ENCODE measurements at places on chromosomes 3 and 15.

DNA sequence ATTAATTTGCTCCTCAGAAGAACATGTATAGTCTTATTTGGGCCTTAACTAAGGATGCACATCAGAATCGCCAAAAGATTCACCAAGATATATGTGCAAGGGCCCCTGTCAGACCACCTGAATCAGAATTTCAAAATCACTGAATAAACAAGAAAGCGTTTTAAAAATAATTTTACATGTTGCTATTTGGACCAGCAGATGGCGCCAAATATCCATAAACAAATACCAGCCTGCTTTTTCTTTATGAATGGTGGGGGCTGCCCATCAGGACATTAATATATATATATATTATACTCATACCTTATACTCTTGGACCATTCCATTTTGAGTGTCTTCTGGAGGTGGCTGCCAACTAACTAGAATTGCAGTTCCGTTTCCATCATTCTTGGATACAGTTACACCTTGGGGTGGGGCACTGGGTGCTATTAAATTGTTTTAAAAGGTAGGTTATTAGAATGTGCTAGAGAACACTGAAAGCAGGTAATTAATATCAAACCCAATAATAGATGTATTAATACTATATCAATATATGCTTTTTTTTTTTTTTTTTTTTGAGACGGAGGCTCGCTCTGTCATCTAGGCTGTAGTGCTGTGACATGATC lies 1108.3 kb downstream of the ROBO1 start:
- DNase-seq: no peak

- DNase-seq: no peak
These were observed 24.7 kb downstream of the NUDT16 start for GRCh38 chr3:131406274-131406673.

DNA sequence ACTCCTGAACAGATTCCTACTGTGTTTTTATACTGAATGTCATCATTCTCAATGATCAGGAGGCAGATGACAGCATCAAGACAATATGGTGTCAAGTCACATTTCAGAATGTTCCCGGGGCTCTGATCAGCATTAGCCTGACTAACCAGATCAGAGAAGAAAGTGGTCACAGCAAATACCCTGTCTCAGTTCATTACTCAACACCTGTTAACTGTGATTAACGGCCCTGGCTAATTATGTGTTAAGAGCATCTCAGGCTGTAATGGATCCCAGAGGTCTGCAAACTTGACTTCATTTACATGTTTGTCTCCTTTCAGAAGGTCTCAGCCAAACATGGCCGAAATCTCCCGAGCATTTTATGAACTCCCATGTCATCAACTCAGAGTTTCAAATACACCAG lies 833.7 kb downstream of the FHIT start:
- no peak for DNase-seq

GRCh38 chr3:12924437-12924836 lies 83.1 kb upstream of the RPL32 start:
- DNase-seq: no peak

DNA sequence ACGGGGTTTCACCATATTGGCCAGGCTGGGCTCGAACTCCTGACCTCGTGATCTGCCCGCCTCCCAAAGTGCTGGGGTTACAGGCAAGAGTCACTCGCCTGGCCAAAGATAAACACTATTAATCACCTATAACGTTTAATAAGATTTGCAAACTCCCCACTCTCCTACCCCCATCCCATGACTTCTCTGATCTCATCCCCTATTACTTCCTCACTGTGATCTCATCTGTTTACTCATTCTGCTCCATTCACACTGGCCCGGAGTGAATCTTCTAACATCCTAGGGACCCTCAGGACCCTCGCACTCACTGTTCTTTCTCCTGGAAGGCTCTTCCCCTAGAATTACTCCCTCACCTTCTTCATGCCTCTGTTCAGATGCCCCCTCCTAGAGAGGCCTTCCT lies 78.9 kb downstream of the DGKG start:
- DNase-seq: no peak

GRCh38 chr15:27820232-27820631 lies 278.9 kb downstream of the OCA2 start:
- no peak for DNase-seq

GRCh38 chr3:15099364-15100098 lies 583 bp upstream of the RBSN start:
- no peak for DNase-seq

DNA sequence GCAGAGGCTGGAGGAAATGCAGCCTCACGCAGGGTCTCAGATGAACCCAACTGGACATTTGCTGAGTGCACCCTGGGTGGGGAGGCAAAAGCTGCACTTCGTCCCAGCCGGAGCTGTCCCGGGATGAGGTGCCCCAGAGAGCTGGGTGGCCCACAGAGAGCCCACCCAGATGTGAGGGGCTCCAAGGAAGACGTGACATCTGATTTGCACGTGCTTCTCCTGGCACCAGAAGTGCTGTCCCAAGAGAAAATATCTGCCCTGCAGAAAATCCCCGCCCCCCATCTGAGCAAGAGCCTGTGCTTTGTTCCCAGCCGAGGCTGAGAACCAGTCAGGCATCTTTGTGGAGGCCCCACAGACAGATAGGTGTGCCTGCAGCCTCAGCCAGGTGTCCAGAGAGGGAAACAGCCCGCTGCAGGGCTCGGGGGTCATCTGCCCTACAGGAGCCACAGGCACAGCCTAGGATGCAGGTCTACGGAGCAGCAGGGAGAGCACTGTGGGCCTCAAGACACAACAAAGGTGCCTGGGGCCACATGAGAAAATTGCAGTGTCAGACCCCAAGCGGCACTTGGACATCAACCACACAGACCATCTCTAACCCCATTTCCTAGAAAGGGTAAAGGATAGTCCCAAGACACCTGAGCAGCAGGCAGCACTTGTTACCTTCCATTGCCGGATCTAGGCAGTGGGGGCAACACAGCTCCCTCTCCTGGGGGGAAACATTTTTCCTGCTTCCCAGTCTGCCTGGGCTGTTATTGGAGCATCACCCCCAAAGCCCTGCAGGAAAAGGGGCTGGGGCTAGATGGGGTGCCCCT lies 5.8 kb downstream of the TMIE start:
- DNase-seq: no peak

GRCh38 chr3:168081171-168081771 lies 14.5 kb downstream of the GOLIM4 start:
- DNase-seq: no peak

GRCh38 chr3:32414522-32415202 lies 23.0 kb downstream of the CMTM7 start:
- DNase-seq: no peak

- no peak for DNase-seq
These were observed 27.3 kb downstream of the RNU5B-1 start for GRCh38 chr15:65331811-65332210.

- DNase-seq: no peak
These were observed 58.2 kb downstream of the SLC6A1 start for GRCh38 chr3:11050666-11051323.

DNA sequence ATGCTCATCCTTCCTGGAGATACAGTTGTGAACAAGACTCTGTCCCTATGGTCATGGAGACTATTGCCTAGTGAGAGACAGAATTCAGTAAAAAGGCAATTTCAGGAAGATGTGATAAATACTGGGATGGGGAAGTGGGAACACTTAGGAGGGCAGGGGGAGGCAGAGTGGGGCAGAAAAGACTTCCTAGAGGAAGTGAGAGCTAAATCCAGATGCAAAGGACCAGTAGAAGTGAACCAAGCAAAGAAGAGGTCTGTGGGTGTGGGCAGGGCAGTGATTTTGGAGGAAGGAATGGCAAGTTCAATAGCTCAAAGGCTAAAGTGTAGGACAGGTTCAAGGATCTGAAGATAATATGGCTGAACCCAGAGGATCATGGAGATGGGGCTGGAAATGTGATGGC lies 68.9 kb downstream of the CD200R1L start:
- no peak for DNase-seq

DNA sequence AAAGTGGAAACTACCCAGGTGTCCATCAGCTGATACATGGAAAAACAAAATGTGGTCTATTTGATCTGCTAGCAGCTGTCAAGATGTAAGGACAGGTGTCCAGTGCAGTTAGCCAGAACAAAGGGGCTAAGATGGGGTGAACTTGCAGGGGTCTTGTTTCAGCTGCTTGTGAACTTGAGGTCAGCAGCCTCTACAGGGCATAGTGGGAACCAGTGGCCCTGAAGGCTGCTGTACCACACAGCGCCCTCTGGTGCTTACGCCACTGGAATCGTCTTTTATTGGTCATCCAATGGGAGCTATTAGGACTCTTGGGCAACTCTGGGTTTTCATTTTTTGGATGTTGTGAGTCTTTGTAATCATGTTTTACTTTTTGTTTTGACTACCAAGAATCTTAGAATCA lies 62.2 kb upstream of the CTSH start:
- DNase-seq: no peak

- DNase-seq: no peak
These were observed 777 bp downstream of the LOXL1 start for GRCh38 chr15:73927003-73927475.

- DNase-seq: no peak
These were observed 28.8 kb downstream of the CYP8B1 start for GRCh38 chr3:42846685-42847522.

DNA sequence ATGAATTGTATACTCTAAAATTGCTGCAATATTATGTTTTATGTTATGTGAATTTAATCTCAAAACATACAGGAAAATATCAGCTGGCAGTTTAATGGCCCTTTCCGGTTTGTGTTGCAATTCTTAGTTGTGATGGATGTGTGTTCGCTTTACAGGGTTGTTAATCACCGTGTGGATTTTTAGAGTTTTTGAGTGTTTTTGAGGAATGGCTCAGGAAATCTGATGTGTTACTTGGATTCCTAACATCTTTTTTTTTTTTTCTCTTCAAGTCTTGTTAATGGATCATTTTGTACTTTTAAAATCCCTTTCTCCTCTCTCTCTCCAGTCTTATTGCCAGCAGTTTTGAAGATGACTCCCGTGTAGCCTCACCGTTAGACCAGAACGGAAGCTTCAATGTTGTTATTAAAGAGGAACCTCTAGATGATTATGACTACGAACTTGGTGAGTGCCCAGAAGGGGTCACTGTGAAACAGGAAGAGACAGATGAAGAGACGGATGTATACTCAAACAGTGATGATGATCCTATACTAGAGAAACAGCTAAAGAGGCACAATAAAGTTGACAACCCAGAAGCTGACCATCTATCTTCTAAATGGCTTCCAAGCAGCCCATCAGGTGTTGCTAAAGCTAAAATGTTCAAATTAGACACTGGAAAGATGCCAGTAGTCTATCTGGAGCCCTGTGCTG lies 35.7 kb downstream of the MGA start:
- peak; percentile 2 for DNase-seq

DNA sequence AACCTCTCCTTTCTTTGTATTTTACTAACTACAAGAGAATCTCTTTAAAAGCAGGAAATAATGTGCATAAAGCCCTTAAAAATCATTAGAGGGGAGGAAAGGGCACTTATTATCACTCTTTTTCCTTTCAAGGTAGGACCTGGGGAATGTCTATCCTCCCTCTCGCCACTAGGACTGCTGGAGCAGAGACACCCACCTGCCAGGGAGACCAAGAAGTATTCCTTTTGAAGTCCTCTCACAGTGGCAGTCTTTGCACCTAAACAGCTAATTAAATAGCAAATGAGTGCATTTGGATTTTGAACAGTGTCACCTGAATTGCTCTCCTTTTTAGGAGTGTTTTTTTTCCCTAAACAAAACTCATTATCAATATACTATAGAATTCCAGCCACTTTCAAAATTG lies 874.1 kb downstream of the ZPLD1 start:
- no peak for DNase-seq

DNA sequence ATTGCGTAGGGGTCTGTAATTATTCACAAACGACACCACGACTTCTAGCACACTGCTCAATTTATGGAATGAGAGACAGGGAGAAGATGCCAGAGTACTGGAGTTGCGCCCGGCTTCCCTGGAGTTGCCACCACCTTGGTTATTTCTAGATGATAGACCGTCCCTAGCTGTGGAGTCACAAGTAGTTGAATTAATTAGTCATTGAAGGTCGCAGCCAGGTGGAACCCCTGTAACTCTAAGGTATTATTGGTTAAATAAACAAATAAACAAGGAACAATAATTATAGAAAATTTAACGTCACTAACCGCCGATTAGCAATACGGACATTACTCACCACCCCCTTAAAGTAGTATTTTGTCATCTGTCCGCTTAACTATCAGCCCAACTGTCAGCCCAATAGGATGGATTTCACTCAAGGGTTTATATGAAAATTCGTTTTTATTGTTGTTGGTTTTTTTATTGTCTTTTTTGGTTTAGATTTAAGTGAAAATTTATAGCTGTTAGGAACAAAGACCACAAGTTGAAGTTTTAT lies 911 bp upstream of the AZI2 start:
- no peak for DNase-seq

- no peak for DNase-seq
These were observed 20.8 kb downstream of the TCF12 start for GRCh38 chr15:56939257-56939656.

DNA sequence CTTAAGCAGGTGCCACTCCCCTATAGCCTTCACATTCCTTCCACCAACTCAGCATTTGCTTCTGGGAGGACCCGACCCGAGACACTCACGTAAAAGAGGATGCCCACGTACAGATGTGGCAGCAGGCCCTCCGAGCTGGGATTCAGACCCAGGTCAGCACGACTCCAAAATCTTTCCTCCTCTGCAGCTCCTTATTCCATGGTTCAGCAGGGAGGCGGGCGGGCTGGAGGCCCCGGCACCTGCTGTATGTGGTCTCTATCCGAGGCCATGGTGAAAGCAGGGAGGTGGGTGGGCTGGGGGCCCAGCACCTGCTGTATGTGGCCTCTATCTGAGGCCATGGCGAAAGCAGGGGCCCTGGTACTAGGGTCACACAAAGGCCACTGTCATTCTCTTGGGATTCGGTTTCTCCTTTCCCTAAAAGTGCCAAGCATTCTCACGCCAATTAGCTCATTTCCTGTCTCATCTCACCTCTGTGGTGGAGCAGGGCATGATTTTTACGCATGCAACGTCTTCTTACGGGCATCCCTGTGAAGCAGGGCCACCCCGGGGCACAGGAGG lies 5.9 kb upstream of the MUC4 start:
- DNase-seq: no peak

DNA sequence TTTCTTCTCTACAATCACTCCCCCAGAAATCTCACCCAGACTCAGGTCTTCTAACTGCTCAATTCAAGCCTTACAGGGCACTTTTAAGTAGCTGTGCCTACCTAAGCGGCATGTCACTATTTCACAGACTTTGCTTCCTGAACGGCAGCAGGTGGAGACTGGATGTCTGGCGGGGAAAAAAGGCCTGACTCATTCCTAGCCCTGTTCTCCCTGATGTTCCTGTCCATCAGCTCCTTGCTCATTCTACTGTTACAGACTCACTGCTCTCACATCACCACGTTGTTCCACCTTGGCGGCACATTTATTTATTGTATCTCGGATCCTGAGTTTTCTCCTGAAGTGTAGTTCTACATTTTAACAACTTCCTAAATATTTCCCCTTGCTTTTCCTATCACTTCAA lies 52.6 kb upstream of the ATP11B start:
- no peak for DNase-seq

- DNase-seq: no peak
These were observed 36.9 kb downstream of the THRB start for GRCh38 chr3:24457719-24458118.

GRCh38 chr3:24952388-24952787 lies 457.7 kb upstream of the THRB start:
- no peak for DNase-seq

- no peak for DNase-seq
These were observed 43.5 kb upstream of the NTRK3 start for GRCh38 chr15:88300089-88300488.

Data from NCI-H2081 treated with DMSO at 0.1 percent for 48 hours (cell line).